Smooth muscle cell of the coronary artery (primary cell): ENCODE measurements at places on chromosomes 12 and 14. TPM values are rescaled to one million over a fixed set of nuclear protein-coding genes. Genes with fewer than 3 reads are reported as not detected.

PPP4R4 gene
- total RNA-seq = 1.8 and 10.4 TPM in 2 replicates

P2RX7 gene
- under 0.01 and 5.4 TPM in 2 replicates for total RNA-seq

DENND5B gene
- 4.2 and 8.4 TPM in 2 replicates for total RNA-seq

HCFC2 gene
- 19.8 and 20.0 TPM in 2 replicates for total RNA-seq

C12orf50 gene
- total RNA-seq = 0.12 TPM in 1 of 2 replicates, not detected in the other

MEG3 gene
- total RNA-seq = 24.7 and 175 TPM in 2 replicates

CIT gene
- total RNA-seq = 4.2 and 6.3 TPM in 2 replicates

POP5 gene
- 52.2 and 60.1 TPM in 2 replicates for total RNA-seq

HPD gene
- total RNA-seq = 0.15 and 1.1 TPM in 2 replicates

DIO2 gene
- total RNA-seq = 1.8 and 4.2 TPM in 2 replicates

DHRS4 gene
- total RNA-seq = 42.8 and 64.0 TPM in 2 replicates

BCAT1 gene
- total RNA-seq = 73.4 and 81.8 TPM in 2 replicates

LRIG3 gene
- total RNA-seq = 8.3 and 74.1 TPM in 2 replicates

RHEBL1 gene
- 0.59 and 0.60 TPM in 2 replicates for total RNA-seq

IAPP gene
- total RNA-seq = not detected in 2 replicates

TMEM119 gene
- 6.1 and 102 TPM in 2 replicates for total RNA-seq

SAV1 gene
- total RNA-seq = 10.4 and 13.5 TPM in 2 replicates

FLVCR2 gene
- total RNA-seq = 0.08 and 2.1 TPM in 2 replicates

PPP1R1A gene
- total RNA-seq = not detected in 2 replicates

ALG10B gene
- total RNA-seq = 0.94 and 2.4 TPM in 2 replicates

EIF2B2 gene
- 50.8 and 53.7 TPM in 2 replicates for total RNA-seq
